GM06990 (cell line): ENCODE measurements at places on chromosomes 16 and 17.
A peak's percentile ranks its signal among the peaks of the same experiment; 100 is the strongest.

DNA sequence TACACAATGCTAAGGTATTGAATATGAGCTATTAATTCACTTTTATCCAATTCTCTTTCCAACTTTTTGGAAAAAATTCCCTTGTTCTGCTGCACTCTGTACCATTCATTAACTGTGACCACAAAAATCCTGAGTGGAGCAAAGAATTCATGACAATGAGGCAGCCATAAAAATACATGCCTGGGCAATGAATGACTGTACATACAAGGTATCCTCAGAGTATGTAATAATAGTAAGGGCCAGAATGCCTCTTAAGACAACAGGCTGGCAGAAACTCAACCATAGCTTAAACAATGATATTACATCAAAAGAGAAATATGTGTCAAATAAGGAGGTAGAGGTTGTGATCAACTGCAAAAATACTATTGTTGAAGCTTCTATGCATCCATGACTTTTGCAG, 74.7 kb upstream of the CA10 start:
- DNase-seq, result no peak

- no peak for DNase-seq
Measured at GRCh38 chr17:15492791-15493692, 25.6 kb upstream of the CDRT4 start.

- no peak for DNase-seq
Measured at GRCh38 chr16:30663820-30664219, 5.6 kb downstream of the FBRS start.

DNA sequence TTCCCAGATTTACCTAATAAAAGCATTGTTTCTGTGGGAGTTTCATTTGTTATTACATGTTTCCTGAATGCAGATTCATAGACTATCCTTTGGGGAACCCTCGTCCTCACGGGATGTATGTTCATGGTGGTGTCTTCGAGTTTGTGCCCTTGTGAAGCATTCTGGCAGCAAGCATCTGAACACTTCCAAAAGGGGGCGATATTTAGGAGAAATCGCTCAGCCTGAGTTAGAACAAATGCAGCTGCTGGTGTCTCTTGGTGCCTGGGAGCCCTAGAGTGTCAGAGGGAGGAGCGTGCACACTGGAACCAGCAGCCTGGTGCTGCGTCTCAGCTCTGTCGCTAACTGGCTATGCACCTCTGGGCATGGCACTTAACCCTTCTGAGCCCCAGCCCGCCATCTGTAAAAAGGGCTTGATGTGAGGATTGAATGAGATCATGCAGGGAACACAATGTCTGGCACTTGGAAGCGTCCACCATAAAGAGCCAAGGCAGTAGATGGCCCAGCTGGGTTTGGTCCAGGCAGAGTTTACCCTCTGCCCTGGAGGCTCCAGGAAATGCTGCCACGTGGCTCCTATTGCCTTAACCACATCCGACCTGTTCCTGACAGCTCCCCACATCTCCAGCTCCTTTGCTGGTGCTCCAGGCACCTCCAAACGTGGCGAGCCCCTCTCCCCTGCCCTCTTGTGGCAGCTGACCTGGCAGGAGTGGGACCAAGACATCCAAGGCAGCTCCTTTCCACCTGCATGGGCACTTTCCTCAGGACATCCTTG, 25.0 kb upstream of the C16orf78 start:
- DNase-seq, result no peak

GRCh38 chr16:57940382-57940966, 30.5 kb downstream of the CNGB1 start:
- no peak for DNase-seq

DNA sequence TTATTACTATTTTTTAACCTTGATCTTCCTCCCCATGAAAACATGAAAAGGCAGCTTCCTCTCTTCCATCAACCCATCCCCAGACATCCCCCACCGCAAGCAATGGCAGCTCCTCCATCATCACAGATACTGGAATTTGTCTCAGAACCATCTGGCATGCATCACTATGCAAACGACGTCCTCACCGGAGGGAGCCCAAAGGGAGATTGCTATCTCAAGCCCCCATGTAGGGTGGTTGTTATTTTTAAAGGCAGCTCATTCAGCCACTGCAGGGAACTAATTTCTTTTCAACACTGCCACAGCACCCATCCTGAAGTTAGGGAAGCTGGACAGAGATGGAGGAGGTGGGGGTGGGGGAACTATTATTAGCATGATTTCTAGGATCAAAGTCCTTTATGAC, 222.5 kb downstream of the FOXL1 start:
- no peak for DNase-seq

DNA sequence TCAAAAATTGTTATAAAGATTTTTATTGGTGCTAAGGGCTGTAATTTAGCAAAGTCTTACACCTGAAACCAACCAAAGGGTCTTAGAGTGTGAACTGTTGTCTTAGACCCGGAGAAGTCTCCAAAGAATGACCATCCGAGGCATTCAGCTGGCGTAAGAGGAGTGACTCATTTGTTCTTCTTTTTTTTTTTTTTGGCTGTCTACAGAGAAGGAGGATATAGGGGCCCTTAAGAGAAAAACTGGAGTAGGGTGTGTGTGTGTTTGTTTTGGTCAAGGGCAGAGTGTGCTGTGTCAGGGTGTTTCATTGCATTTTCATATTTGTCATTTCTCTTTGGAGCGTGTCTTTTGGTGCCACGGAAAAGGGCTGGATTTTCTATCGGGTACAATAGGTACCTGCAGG, 508.0 kb downstream of the WWOX start:
- no peak for DNase-seq

- DNase-seq, result no peak
Measured at GRCh38 chr16:11405331-11406176, 60.3 kb downstream of the RMI2 start.

- no peak for DNase-seq
Measured at GRCh38 chr16:77548766-77549165, 113.9 kb upstream of the ADAMTS18 start.

DNA sequence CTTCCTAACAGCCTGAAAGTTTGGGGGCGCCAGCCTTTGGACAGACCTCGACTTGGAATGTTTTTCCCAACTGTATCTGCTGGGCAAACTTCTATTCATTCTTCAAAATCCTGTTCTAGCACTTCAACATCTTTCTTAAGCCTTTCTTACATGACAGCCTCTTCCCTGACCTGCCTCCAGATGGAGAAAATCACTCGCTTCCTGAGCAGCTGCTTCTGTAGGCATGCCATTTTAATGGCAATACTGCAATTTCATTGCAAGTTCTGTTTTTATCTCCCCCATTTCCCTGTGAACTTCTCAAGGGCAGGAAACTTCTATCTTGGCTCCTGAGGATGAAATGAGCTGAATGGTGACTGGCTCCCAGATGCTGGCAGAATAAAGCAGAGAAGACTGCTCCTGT, 128.8 kb upstream of the ASIC2 start:
- DNase-seq, result no peak

DNA sequence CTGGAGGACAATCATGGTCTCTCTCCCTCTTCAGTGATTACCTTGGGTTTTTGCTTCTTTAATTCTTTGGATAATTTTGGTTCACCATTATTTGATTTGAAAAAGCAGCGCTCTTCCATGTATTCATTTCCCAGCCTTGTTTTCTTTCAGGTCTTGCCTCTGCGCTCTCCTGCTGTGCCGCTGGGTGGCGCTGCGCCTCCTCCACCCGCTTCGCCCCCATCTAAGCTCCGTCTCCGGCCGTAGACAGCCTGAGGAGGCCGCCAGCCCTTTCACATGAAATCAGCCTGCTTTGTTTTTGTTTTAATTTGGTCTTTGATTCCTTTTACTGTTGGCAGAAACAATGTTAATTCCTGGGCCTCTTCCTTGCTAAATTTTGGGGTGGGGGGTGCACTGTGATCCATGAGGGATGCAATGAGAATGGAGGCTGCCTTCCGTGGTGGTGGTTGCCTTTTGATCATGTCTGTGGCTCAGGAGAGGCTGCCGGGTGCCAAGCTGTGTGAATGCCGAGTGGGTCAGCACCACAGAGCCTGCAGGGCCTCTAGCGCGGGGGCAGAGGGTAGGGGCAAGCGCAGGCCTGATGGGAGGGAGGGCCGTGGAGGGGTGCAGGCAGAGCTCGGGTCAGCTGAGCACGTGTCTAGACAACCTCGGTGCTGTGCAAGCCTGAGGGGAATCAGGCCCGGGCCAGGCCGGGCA, 64.1 kb downstream of the PLD6 start:
- no peak for DNase-seq

DNA sequence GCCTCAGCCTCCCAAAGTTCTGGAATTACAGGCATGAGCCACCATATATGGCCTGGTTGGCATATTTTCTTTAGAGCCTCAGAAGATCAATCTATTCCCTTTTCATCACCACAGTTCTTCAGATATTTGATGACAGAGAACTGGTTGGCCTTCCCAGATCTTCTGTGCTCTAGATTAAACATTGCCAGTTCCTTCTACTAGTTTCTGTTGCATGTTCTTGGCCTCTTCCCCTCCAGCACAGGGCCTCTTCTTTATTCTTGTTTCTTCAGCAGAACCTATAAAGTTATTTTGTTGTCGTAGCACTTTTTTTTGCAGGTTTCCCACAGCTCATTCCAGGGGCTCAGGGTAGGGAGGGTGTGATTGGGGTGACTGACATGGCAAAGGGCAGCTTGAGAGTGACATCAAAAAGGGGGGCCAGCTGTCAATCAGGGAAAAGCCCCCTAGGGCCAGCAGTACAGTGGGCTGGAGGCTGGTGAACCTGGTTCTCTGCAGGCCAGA, 9.3 kb downstream of the CHD9 start:
- DNase-seq, result no peak

DNA sequence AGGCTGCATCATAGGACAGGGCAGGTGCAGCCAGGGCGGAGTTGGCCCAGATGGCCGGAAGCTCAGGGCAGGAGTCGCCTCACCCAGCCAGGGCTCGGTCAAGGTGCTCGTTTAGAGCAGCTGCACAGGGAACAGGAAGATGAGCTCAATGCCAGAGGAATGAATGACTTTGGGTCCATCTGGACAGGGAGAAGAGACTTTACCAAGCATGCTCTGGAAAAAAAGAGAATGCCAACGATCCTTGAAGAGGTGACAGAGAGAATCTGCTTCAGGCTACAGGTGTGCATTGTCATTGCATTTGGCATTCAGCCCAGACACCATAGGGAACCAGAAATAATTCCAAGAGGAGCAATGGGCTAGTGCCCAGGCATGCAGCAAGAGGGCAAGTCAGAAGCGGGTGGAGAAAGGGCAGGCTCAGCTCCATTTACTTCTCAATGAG, 6.7 kb upstream of the MPP3 start:
- no peak for DNase-seq

GRCh38 chr17:65039336-65039988, 17.1 kb downstream of the GNA13 start:
- peak; percentile 72 for DNase-seq

GRCh38 chr17:48162306-48162934, 54.9 kb downstream of the SNX11 start:
- no peak for DNase-seq

DNA sequence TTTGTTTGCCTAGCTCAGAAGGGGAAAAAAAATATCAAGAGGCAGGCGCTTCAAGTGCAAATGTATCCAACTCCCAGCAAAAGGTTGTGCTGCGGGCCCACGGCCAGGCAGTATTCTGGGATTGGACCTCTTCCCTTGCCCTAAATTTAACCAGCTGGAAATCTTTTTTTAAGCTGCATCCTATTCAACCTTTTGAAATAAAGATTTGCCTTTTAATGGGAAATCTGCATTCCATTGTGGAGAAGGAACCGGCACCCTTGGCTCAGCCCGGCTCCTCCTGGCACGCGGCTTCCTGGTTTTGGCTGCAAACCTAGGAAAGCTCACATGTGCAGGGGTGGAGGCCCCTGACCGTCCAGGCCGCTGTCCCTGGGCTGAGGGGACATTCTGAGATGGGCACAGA, 38.8 kb upstream of the ENPP7 start:
- DNase-seq, result no peak

GRCh38 chr16:28930652-28931051, 1.1 kb upstream of the CD19 start:
- DNase-seq, result peak; percentile 49

DNA sequence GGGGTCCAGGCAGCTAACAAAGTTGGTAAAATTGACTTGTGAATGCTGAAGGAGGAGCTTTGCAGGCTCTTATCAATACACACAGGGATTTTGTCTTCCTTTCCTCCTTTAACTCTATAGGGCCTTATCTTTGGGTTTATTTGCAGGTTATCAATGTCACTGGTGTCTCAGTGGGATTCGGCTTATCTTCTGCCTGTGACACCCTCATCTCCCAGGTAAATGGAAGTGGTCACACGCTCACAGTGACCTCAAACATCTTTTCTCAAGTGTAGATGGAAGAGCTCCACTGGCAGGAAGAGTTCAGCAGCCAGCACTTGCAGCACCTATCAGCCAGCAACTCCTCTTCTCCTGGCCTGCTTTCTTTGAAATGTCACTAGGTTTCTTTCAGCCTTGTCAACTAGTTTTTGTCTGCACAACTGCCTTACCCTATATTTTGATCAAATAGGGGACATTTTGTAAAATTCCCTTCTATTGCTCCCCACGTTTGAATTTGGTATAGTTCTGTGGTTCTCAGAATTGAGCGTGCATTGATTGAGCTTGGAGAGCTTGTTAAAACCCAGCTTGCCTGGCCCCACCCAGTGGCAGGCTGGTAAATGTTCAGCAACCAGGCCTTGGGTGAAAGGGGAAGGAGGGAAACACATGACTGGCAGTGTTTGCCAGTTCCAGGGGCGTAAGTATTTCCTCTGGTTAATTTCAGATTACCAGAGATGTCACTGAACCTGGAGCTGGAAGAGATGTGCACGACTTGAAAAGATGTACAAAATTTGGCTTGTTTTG, 12.8 kb downstream of the SLC47A1 start:
- DNase-seq, result no peak

- DNase-seq, result no peak
Measured at GRCh38 chr17:78977997-78978973, 1.4 kb downstream of the LGALS3BP start.

DNA sequence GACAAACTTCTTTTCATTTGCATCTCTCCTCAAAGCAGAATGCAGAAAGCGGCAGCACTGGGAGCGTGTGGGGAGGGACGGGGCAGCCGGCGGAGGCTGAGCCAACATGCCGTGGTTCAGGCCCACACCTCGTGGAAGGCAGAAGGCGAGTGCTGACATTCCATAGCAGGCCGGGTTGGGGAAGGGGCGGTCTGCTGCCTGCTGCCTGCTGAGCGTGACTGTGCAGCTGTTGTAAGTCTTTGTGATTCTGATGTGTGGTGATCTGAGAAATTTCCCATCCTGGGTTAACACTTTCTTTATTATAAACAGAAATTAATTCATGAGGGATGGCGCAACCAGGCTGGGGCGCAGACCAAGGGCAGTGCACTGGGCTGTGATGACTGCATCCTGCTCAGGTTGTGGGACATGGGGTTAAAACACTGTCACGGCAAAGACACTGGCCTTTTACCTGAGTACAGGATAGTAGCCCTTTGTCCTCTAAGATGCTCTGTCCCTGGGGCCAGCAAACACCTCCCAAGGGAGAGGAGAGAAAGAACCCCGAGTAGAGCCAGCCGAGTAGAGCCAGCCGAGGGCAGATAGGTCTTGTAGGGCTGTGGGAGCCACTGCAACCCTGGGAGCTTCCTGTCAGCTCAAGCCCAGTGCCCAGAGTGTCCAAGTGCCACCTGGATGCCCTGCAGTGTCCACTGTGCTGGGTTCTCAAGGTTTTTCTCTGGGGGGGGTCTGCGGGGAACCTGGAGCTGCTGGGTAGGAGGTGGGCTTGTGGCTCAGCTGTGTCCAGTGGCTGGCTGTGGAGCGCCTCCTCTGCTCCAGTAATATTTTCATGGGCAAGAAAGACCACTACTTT, 8.8 kb upstream of the DNASE1 start:
- no peak for DNase-seq

GRCh38 chr16:85258629-85259028, 146.4 kb upstream of the CIBAR2 start:
- no peak for DNase-seq
